ENCODE measurements at places on chromosomes 3 and 15.

DNA sequence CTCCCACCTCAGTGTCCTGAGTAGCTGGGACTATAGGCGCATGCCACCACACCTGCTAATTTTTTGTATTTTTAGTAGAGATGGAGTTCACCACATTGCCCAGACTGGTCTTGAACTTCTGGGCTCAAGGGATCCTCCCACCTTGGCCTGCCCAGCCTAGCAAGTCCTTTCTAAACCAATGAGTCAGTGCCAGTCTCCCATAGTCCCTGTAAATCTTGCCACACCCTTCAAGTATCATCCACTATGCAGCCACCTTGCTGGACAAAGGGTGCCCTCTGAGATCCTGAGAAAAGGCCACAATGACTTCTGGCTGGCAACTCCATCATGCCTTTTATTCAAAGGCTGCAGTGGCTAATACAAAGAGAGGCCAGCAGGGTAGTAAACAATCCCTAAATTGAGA is 184.0 kb downstream of the ABHD5 start:
- no peak for DNase-seq

GRCh38 chr15:62972814-62973213 is 69.7 kb upstream of the TPM1 start:
- peak; percentile 41 for DNase-seq

- no peak for DNase-seq
Measured at GRCh38 chr3:186255703-186256331, 106.2 kb downstream of the DGKG start.

GRCh38 chr15:69679623-69680228 is 227.1 kb downstream of the RPLP1 start:
- no peak for DNase-seq

- DNase-seq = peak; percentile 96
Measured at GRCh38 chr3:192892981-192893700, 24.5 kb downstream of the MB21D2 start.

GRCh38 chr15:48225771-48226170 is 19.7 kb downstream of the SLC12A1 start:
- DNase-seq = no peak

DNA sequence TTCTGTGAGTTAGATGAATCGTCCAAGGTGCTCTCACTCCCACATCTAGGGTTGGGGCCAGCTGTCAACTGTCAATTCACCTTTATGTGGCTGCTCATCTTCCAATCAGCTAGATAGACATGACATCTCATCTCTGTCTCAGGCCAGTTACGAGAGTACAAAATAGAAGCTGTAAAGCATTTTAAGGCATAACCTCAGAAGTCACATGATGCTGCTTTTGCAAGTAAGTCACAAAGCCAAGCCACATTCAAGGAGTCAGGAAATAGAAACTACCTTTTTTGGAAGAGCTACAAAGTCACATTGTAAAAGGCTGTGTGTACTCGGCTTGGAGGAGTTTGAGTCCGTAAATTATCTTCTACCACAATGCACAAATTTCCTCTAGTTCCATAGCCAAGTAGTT is 5.1 kb upstream of the CCR1 start:
- DNase-seq = no peak

- DNase-seq = no peak
Measured at GRCh38 chr3:14768881-14769280, 49.9 kb upstream of the FGD5 start.

- DNase-seq = no peak
Measured at GRCh38 chr3:24433838-24434591, 60.6 kb downstream of the THRB start.

DNA sequence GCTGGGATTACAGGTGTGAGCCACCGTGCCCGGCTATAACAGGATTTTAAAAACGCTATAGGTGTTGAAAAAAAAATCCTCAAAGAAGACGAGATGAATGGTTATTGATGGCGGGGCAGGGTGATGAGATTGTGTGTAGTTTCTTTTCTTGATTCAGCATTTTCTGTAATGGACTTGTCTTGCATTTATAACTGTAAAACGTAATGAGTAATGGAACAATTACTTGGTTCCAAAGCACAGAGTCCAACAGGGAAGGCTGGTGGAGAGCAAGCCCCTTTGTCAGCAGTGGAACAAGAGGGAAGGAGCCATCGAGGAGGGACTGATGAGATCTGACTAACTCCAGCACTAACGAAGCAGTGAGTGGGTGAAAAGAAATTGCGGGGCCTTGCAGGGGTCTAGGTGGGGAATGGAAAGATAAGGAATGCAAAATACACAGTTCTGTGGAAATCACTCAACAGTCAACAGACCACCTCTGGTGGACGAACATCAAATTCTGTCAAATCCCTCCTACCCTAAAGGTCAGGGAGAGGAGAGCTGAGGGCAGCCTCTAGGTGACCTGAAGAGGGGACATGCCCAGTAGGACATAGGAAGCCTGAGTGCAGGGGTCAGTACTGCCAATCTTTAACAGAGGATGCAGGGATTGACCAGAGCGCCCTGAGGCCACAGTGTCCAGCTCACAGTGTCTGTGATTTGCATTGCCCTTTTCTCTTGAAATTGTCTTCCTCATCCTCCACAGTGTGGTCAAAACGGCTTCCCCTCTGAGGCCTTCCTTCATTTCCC is 23.1 kb upstream of the CDCP1 start:
- no peak for DNase-seq

- no peak for DNase-seq
Measured at GRCh38 chr3:188361888-188362287, 207.9 kb downstream of the LPP start.

DNA sequence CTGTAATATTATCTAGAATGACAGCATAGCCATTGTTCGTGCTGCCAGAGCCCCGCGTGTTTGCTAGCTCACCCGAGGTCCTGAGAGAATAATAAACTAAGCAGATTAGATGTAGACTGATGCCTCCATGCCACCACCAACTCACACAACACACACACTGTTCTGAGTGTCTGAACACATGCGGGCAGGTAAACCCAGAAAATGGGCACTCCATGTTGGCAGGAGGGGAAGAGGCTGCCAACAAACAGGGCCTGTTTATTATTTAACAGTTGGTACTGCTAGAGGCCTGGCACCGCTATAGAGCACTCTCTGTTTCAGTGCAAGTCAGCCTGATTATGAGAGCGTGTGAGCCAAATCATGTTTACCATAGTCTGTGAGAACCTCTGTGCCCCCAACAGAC is 299.0 kb downstream of the ZBTB20 start:
- no peak for DNase-seq

DNA sequence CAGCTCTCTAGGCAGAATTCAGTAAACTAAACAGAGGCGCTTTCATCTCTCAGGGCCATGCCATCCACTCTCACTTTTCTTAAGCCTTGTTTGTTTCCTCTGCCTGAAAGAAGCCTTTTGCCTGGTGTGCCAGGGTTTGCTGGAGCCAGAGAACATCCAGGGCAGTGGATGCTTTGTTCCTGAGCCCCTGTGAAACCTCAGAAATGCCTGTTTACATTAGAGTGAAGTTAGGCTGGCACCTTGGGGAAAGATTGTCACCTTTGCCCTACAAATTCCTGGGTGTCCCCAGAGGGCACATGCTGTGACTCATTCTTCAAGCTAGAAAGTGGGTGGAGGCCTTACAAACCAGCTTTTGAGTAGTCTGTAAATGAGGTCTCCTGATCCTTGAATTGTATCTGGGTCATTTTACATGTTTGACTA is 10.7 kb upstream of the TRAK1 start:
- no peak for DNase-seq

- DNase-seq = no peak
Measured at GRCh38 chr3:160065786-160066185, 77.2 kb downstream of the IL12A start.

GRCh38 chr3:136437043-136437442 is 186.9 kb downstream of the PCCB start:
- DNase-seq = no peak

- DNase-seq = no peak
Measured at GRCh38 chr15:95017666-95018328, 786.4 kb downstream of the MCTP2 start.

- DNase-seq = no peak
Measured at GRCh38 chr3:35448681-35449080, 190.6 kb upstream of the ARPP21 start.

GRCh38 chr15:100220058-100220768 is 121.6 kb downstream of the ADAMTS17 start:
- no peak for DNase-seq
